ENCODE measurements at places on chromosomes 2 and 18.

DNA sequence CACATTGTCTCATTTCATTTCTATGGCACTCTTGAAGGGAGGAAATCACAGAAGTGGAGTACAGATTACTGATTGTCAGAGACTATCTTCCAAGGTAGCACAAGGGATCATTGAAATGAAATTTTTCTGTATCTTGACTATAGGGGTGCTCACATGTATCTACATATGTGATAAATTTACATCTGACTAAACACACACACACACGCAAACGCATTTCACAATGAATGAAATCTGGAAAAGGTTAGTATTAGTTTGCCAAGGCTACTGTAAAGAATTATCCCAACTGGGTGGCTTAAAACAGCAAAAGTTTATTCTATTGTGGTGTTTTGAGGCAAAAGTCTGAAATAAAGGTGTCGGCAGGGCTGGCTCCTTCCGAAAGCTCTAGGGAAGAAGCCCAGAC, 144.6 kb downstream of the SH3BP4 start:
- no peak for DNase-seq

DNA sequence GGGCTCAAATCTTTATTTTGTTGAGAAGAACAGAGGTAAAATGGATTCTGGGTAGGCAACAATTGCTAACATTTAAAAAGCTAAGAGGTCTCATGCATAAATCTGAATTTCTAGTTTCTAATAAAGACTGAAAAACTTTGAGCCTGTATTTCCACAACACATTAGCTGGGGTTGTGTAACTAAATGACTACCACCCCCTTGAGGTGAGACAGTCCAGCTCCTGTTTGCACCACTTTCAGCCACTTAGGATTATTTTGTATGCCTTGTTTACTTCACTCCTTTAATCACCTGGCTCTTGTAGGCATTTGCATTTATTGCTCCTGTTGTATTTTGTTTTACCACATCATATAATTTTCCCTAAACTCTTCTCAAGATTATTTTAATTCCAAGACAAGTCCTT, 376.6 kb downstream of the PTH2R start:
- DNase-seq, result no peak

DNA sequence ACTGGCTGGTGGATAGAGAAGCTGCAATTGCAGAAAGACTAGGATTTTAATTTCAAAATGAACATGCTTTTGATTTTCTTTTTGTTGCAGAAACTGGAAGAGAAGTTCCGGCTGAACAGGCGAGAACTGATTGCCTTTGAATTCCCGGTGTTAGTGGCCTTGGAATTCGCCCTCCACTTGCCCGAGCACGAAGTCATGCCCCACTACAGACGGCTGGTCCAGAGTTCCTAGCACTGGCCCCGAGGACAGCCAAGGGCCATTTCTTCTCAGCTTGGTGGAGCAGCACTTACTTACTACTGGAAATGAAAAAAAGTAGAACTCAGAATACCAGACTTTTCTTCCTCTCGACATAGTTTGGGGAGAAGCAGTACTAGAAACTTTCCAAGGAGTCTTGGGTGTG, 121.9 kb downstream of the CABLES1 start:
- DNase-seq, result no peak

DNA sequence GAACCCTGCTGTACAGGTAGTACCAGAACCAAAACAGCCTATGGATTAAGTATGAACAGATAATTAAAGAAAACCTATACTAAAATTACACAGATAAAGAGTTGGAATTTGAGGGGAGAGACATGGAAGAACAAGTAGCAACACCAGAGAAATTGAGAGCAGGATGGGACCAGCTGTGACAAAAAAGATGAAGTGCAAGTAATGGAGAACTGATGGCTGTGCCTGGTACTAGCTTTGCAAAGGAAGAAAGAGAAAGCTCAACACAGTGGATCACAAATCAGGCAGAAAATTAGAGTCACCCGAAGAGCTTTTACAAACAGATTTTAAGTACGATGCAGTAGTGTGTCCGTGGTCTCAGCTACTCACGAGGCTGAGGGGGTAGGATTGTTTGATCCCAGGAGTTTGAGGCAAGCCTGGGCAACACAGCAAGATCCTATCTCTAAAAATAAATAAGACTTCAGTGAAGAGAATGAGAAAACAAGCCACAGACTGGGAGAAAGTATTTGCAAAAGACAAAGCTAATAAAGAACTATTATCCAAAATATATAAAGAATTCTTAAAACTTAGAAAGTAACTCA, 46.5 kb downstream of the CUL3 start:
- DNase-seq, result no peak

DNA sequence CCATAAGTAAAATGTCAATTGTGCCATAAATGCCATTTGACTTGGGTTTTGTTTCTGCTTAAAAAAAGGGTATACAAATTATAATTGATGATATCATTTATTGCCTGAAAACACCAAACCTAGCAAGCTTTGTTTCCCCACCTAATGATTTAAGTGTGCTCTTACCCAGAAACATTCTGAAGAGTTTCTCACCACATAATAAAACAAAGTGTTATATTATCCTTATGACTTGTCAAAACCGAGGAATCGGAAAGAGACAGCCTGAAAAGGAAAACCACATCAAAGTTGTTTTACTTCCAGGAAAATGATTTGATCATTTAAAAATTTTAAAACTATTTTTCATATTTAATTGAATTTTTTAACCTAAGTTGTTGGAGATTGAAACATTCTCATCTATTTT, 170.5 kb upstream of the SLC39A10 start:
- DNase-seq, result no peak

- no peak for DNase-seq
Measured at GRCh38 chr2:83874712-83875430, 584.2 kb downstream of the SUCLG1 start.

GRCh38 chr2:143334837-143335236, 205.6 kb downstream of the ARHGAP15 start:
- DNase-seq, result no peak

- DNase-seq, result no peak
Measured at GRCh38 chr2:68537809-68538208, 70.4 kb downstream of the APLF start.

DNA sequence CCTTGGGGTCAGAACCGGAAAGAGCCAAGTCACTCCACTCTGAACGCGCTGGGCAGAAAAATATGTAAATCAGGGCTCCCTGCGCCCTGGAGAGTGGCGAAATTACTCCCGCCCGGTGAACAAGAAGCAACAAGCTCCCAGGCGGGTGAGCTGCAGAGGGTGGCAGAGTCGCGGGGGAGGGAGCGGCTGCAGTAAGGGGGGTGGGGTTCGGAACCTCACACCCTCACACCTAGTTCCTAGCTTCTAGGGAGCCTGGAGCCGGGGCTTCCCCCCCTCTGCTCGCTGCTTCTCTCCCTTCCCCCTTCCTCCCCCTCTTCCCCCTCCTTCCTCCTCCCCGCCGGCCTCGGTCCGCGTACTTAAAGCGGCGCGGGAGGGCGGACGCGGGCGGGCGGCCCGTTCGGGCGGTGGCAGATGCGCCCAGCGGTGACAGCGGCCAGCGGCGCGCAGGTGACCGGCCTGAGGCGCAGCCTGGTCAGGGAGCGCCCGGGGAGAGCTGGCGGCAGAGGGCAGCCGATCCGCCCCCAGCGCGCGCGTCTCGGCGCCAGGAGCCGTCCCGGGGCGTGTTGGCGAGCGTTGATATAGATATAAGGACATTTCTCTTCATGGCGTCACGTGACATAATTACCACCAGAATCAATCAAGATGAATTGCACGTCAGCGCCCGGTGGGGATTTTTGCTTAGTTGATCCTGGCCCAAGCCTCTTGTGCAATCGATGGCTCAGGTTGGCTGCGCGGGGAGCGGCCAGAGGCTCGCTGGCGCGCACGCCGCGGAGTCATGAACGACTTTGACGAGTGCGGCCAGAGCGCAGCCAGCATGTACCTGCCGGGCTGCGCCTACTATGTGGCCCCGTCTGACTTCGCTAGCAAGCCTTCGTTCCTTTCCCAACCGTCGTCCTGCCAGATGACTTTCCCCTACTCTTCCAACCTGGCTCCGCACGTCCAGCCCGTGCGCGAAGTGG, at the start of gene HOXD11:
HOXD11 (plus strand) TSS at position 700 of the 959 bp plus-strand sequence; CDS start at position 776, 76 bp downstream.
- DNase-seq, result no peak

DNA sequence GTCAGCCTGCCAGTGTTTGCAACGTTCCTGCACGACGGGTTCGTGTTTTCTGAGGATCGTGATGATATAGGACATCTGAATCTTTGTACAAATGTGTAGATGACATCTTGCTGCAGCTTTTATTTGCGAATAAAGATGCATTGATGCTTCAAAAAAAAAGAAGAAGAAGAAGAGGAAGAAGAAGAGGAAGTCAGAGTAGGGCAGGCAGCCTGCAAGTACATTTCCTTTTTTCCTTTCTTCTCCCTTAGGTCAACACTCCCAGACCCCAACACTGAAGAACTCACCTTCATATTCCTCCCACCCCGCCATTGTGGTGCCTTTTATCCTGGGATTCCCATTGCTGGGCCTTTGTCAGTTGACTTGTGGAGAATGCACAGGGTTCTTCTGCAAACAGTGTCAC, 91.5 kb downstream of the FHOD3 start:
- DNase-seq, result no peak

DNA sequence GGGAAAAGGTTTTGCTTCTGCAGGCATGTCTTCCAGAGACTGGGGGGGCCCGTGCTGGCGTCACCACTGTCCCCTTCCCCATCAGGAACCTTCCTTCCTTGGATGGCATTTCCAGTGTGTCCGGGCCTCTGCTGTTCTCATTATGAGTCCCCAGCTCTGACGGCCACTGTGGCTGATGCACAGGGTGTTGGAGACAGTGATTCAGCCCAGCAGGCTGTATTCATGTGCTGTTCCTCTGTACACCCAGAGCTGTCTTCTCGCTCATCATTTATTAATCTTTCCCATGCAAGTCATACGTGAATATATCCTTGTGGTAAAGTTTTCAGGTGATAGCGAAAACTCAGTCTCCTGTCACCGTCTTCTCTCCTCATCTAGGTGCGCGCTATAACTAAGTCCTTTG, 57.7 kb downstream of the ASAP2 start:
- no peak for DNase-seq

GRCh38 chr2:239383036-239383758, 17.6 kb downstream of the HDAC4 start:
- DNase-seq, result no peak

GRCh38 chr2:7539760-7540159, 622.5 kb downstream of the RNF144A start:
- DNase-seq, result no peak

- DNase-seq, result no peak
Measured at GRCh38 chr2:185484602-185485001, 254.0 kb upstream of the FSIP2 start.

DNA sequence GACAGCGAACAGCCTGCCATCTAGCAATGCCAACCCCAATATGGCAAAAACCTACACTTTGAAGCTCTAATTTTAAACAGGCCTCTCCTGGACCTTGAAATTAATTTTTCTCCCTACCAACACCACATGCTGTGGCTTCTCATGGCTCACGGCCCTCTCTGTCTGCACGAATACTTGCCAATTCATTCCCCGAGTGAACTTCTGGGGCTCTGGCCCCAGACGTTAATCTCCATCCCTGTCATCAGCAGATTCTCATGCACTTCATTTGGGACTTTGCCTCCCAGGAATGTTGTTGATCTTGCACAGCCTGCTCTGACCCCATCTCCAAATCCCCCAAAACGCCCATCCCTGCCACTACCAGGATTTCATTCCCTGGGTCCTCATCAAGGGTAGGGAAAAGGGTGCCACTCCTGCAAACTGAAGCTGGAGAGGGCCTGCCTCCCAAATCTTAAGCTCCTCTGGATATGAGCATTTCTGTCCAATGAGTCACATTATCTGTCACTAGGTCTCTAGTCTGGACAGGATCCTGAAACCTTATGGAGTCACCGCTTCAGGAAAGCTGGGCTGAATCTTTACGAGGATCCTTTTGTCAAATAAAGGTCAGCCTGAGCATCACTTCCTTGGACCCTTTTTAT, 10.4 kb downstream of the FIGLA start:
- no peak for DNase-seq

- DNase-seq, result no peak
Measured at GRCh38 chr18:79195716-79196683, 126.8 kb downstream of the ATP9B start.

DNA sequence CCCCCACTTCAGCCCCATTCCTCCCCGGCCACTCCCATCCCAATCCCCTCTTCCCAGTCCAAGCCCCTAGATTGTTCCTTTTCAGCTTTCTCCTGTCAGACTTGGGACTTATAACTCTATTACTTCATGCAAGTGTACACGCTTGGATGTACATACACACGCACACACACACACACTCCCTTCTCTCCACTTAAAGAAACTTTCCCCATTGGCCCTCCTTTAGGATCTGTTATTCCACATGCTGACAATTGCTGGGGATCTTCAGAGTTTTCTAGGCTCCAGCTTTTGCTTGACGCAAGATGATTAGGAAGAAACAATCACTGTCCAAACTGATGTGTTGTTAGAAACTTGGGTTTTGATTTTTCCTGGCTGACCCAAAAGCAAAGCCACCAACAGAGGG, 75.4 kb downstream of the CDK15 start:
- DNase-seq, result no peak

- DNase-seq, result no peak
Measured at GRCh38 chr2:83970217-83970929, 488.7 kb downstream of the SUCLG1 start.

DNA sequence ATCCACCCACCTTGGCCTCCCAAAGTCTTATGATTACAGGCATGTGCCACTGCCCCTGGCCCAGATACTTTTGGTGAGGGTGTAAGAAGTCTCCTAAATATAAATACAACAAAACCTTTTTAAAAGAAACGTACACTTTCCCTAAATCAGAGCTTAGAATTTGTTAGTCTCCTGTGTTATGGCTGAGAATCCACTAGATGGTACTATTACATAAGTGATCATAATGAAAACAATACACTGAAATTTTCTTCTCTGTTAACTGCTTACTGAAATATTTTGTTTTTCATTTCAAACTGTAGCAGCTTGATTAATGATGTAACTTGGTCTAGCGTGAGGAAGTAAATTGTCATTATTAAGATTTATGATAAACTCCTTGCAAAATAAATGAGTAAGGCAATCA, 74.8 kb upstream of the FAM98A start:
- no peak for DNase-seq

DNA sequence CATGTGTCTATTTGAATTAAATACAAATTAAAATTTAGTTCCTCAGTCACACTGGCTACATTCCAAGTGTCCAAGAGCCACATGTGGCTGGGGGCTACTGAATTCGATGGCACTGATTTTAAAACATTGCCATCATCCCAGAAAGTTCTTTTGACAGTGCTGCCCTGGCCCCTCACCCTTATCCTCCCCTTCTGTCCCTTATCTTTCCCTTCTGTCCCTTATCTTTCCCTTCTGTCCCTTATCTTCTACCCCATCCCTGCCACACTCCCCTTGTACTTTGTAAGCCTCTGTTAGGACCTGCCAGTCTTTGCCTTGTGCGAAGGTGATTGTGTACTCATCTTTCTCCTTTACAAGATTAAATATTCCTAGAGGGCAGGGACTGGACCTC, 85.2 kb downstream of the DNMT3A start:
- no peak for DNase-seq

DNA sequence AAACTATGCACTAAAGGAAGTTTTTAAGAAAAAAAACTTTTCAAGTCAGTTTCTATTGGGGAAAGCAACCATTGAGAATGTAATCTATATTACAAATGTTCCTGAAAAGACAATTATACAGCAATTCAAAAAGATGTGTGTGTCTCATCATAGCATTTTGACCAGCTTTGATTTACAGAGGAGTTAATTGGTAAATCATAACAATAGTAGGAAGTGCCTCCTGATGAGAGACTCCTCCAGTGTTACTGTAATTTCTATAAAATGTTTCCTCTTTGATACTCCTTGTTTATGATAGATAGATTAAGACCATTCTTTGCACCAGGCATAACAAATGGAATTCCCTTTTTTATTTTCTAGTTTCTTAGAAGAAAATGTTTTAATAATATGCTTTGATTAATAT, 249.9 kb downstream of the CALCRL start:
- no peak for DNase-seq

- DNase-seq, result no peak
Measured at GRCh38 chr2:218066926-218067515, 2.0 kb upstream of the RUFY4 start.

All from stimulated activated CD4-positive, alpha-beta T cell treated with anti-CD3 and anti-CD28 coated beads, Interleukin-1b, Interleukin-23, amount 100 ng/mL, for 1 hour (primary cell).